LHCN-M2 (cell line): ENCODE measurements at places on chromosomes 13 and 19. TPM values are rescaled to one million over a fixed set of nuclear protein-coding genes. Genes with fewer than 3 reads are reported as not detected.

Gene NUMBL
- 39.9 and 41.3 TPM in 2 replicates for total RNA-seq

GRCh38 chr19:17129377-17129776, 53.8 kb downstream of the MYO9B start:
- no peak for DNase-seq

- no peak for DNase-seq
Measured at GRCh38 chr19:39363901-39364457, 21.8 kb downstream of the SAMD4B start.

- DNase-seq = no peak
Measured at GRCh38 chr19:41019346-41019745, 28.3 kb downstream of the CYP2B6 start.

- peak; percentile 13 for DNase-seq
Measured at GRCh38 chr13:76635232-76636230, 250.7 kb downstream of the KCTD12 start.

Gene B3GNT3
- total RNA-seq = not detected in 2 replicates

DNA sequence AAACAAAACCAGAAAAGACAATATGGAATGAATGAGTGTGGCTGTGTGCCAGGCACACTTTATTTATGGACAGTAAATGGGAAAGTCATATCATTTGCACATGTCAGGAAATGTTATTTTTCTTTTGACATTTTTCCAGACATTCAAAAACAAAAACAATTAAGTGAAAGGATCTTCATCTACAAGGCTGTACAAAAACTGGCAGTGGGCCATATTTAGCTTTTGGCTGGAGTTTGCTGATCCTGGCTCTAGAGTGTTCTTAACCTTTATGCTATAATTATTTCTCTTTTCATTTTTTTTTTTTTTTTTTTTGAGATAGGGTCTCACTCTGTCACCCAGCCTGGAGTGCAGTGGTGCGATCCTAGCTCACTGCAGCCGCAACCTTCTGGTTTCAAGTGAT, 6.5 kb upstream of the TNFSF9 start:
- no peak for DNase-seq

- DNase-seq = no peak
Measured at GRCh38 chr13:112639521-112639920, 50.3 kb upstream of the ATP11A start.

Gene TMC4
- 0.40 and 0.51 TPM in 2 replicates for total RNA-seq

DNA sequence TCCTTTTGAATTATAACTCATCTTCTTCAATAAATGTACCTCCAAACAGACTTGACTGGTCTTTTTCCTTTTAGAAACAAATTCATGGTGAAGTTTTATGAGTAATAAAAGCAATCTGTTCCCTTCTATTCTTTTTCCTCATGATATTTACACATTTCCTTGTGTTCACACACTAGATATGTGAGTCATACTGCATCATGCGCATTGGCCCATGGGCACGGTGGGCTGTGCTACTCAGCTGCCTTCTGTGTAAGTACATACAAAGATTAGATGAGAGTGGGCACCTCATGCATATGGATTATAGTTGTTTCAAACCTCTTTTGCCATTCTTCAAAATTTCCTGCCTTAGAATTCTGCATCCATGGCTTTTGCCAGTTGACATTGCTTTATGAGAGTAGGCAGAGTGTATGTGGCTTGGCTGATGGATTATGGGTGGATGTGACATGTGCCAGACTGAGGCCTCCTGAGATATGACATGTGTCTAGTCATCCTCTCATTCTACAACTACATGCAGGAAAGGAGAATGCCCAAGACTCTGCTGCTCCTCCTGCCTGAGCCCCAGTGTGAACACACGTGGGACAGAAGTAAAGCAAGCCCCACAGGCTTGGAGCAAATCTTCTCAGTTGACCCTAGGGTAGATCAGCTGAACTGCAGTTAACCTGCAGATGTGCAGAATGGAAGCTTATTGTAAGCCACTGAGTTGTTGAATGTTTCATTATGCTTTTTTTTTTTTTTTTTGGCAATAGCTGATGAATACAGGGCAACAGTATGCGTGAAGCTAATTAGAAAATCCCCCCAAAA, 109.9 kb downstream of the RBM26 start:
- peak; percentile 18 for DNase-seq

Gene LMTK3
- total RNA-seq = 0.06 and 0.13 TPM in 2 replicates

Gene TRPC4
- total RNA-seq = 0.26 and 1.1 TPM in 2 replicates

Gene ZFP14
- total RNA-seq = 1.9 and 3.2 TPM in 2 replicates

Gene CCDC70
- total RNA-seq = not detected in 2 replicates

DNA sequence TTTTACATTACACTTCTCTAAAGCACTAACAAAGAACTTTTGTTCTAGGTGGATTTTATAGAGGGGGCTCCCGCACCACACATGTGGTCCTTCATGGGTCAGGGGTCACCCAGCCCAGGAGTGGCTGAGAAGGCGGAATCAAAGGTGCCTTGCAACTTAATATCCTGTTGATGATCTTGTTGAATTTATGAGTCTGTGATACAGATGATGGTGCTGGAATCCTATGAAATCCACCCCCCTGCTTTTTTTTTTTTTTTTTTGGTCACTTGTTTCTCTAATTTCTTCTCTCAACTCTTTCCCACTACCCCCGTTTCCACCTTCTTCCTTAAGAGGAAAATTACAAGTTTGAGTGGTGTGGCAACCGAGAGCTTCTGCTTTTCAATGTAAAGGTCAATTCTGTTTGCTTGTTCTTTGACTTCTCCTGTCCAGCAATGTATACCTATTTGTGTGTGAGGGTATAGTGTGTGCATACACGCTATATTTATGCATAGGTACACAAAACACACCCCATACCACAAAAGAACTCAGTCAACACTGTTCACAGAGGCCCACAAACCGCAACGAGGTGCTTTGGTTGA, 4.2 kb upstream of the ZIC2 start:
- DNase-seq = no peak

Gene ZNF571
- 2.4 and 3.2 TPM in 2 replicates for total RNA-seq

- DNase-seq = no peak
Measured at GRCh38 chr13:76796851-76797250, 89.4 kb downstream of the KCTD12 start.

GRCh38 chr13:32895296-32895695, 120.9 kb upstream of the KL start:
- DNase-seq = no peak

GRCh38 chr13:106522112-106522705, 13.3 kb downstream of the EFNB2 start:
- no peak for DNase-seq

Gene CD320
- 157 and 165 TPM in 2 replicates for total RNA-seq

Gene ZNF723
- total RNA-seq = not detected in 2 replicates

Gene FGF21
- total RNA-seq = not detected in 2 replicates

- no peak for DNase-seq
Measured at GRCh38 chr13:51346397-51346796, 6.9 kb downstream of the SERPINE3 start.

DNA sequence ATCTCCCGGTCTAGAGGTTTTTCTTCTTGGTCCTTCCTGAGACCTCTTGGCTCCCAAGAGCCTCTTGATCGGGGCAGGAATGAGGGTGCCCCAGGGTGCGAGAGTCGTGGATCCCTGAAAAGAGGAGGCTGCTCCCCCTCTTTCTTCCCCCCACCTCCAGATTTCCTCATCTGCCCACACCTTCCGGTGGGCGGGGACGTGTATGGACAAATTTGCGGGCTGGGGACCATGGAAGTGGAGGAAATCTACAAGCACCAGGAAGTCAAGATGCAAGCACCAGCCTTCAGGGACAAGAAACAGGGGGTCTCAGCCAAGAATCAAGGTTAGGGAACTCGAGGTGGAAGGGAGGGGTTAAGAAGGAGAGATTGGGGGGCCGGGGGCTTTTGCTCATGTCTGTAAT, at the start of gene MCEMP1:
TSS of gene MCEMP1 (plus strand) at position 237 of the 400 bp plus-strand sequence. CDS start at position 268, 31 bp downstream.
- DNase-seq = no peak

Gene NPAS1
- total RNA-seq = 1.0 and 1.9 TPM in 2 replicates

GRCh38 chr13:99307648-99308339, 595 bp upstream of the GPR183 start:
- DNase-seq = peak; percentile 79

Gene MADCAM1
- total RNA-seq = 0.19 and 0.23 TPM in 2 replicates

Gene NKG7
- total RNA-seq = not detected in 2 replicates

Gene SLC46A3
- total RNA-seq = 7.9 and 8.9 TPM in 2 replicates

- DNase-seq = no peak
Measured at GRCh38 chr13:21684576-21684975, 13.7 kb downstream of the FGF9 start.

DNA sequence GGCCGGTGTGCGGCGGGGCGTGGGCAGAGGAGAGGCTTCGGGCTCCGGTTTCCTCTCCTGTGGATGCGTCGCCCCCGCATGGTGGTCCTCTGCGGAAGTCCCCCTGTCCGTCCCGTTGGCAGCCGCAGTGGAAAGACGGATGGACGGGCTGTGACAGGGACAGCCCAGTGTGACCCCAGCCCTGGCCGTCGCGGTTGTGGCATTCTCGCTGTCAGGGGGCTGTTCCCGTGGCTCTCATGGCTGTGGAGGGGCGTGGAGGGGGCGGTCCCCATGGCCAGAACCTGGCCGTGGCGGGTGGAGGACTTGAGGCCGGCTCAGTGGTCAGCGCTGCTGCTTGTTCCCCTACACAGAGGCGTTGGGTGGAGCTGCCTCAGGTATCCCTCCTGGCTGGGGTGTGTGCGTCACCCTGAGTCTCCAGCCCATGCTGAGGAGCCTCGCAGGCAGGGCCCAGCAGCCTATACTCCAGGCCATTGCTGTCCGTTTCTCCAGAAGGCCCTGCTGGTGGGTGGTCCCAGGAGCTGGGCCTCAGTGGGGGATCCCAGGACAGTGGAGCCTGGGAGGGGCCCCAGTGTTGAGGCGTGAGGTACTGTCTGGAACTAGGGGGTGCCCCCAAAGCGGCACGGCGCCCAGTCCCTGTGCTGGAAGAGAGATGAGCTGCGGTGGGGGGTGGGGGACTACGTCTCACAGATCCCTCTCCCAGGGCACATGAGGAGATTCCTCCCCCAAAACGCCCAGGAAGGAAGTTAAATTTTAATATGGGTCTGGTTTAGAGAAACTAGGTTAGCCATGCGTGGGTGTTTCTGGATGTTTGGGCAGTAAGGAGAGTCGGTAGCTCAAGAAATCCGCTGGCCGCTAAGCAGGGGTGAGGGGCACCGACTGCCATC, 20.3 kb downstream of the CSNK1G2 start:
- DNase-seq = no peak

- peak; percentile 34 for DNase-seq
Measured at GRCh38 chr19:45200568-45200967, 22.0 kb downstream of the BLOC1S3 start.

GRCh38 chr19:41350735-41351338, 2.9 kb downstream of the TGFB1 start:
- DNase-seq = no peak
